ENCODE measurements at places on chromosomes 3 and 15.

GRCh38 chr3:140635276-140635675, 42.6 kb upstream of the TRIM42 start:
- DNase-seq = no peak

GRCh38 chr3:184155644-184156521, 706 bp downstream of the DVL3 start:
- DNase-seq = no peak

- DNase-seq = no peak
Measured at GRCh38 chr15:70242951-70243685, 145.4 kb upstream of the TLE3 start.

DNA sequence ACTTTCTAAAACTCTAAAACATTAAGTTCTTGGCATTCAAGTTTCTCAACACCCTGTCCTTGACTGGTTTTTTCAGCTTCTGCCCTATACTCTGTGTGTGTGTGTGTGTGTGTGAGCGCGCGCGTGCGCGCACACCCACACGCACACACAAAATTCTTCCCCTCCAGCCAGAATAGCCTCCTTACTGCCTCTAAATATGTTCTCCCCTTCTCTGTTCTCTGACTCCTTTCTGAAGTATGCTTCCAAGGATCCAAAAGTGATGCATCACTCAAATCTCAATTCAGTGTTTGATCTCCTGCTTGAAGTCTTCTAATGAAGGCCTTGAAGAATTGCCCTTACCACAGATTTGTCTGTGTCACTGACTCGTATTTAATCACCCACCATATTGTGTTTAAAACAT, 129.8 kb downstream of the SLC25A26 start:
- DNase-seq = no peak

DNA sequence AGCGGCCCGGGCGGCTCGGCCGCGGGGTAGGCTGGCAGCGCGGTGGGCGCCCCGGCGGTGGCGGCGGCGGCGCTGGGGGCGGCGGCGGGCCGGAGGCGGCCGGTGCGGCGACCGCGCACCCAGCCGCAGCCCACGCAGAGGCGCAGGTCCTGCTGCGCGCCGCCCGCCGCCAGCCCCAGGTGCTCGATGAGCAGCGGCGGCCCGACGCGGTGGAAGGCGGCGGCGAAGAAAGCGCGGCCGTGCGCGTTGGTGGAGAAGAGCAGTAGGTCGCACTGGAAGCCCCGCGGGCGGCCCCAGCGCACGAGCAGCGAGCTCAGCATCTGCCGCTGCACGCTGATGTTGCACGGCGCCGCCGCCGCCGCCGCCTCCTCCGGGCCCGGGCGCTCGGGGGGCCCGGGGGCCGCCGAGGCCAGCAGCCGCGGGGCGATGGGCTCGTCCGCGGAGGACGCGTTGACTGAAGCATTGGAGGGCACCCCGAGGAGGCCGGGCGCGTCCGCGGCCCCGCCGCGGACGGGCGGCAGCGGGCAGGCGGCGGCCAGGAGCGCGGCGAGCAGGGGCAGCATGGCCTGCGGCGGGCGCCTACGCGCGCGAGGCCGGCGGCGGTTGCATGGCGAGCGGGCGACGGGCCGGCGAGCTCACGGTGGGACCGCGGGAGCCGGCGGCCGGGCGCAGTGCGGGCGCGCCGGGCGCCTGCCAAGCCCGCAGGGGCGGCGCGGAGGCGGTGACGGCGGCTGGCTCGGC, 452 bp downstream of the TMEM158 start:
- DNase-seq = no peak

DNA sequence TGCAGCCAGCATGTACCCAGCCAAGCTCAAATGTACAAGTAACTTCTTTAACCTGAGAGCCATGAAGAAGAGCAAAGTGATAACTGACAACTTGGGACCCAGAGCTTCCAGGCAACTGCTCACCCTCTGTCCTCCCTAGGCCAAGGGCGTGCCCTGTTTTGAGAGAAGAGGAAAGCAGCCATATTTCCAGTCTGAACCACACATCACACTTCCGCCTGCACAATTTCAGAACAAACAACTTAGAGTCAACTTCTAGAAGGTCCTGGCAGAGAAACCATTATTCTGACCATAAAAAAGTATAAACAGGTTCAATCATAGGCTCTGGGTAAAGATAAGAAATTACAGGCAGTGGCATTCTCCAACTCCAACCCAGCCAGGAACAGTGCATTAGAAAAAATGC, 50.1 kb downstream of the ITGB5 start:
- no peak for DNase-seq

- DNase-seq = peak; percentile 40
Measured at GRCh38 chr3:169764312-169764881, 463 bp downstream of the TERC start.

DNA sequence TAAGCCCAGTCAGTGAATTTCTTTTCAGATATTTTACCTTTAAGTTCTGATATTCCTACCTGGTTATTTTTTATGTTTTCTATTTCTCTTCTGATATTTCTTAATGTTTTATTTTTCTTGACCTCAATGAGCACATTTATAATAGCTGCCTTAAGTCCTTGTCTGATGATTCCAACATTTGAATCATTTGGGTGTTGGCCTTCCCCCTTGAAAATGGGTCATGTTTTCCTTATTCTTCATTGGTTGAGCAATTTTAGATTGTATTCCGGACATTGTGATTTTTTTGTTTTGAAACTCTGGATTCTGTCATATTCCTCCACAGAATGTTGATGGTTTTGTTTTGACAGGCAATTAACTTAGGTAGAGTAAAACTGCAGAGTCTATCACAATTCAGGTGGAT, 9.7 kb upstream of the ACKR4 start:
- DNase-seq = no peak

DNA sequence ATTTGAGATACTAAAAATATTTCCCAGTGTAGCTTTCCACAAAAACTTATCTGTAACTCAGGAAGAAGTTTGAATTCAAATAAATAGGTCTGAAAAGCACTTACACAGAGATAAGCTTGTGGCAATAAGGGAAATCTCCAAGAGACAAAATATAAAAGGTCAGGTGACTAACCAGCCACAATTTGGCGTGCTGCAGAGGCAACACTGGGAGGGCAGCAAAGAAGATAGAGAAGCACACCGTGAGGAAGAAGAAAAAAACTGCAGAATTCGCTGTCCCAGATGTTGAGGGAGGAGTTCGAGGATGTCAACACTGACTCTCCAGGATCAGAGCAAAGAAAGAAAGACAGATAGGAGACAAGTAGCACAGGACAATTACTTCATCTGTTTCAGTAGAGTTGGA, 204.4 kb downstream of the FMN1 start:
- DNase-seq = no peak

- DNase-seq = no peak
Measured at GRCh38 chr3:45056608-45057301, 30.7 kb downstream of the CLEC3B start.

DNA sequence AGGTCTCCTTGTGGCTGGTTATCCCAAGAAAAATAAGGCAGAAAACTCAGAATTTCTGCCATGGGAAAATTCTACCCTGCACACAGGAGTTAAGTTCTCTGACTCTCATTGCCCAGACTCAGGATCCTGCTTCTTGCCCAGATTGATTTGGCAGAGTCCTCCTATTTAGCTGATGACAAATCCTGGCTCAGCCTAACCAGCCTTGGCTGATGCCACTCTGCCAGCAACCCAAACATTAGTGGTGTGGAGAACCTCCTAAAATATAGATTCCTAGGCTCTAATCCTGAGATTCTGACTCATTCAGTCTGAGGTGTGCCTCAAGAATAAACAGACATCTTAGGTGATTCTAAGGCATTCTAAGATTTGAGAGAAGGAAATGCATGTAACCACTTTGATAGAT, 60.5 kb upstream of the ACTC1 start:
- DNase-seq = no peak

DNA sequence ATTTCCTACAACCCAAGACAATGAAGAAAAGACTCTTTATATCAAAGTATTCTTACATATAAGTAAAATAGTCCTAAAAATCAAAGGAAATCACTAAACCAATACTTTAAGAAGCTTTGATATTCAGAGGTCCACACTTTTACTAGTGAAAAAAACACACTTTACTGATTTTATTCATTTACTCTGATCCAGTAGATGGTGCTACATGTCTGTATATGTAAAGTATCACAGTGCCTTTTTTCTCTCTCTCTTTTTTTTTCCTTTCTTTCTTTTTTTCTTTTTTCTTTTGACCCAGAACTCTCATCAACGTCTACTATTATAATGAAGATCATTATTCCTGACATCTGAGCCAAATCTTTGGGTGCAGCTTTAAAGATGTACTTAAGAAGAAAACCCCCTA, 10.8 kb upstream of the CCDC39 start:
- DNase-seq = no peak

DNA sequence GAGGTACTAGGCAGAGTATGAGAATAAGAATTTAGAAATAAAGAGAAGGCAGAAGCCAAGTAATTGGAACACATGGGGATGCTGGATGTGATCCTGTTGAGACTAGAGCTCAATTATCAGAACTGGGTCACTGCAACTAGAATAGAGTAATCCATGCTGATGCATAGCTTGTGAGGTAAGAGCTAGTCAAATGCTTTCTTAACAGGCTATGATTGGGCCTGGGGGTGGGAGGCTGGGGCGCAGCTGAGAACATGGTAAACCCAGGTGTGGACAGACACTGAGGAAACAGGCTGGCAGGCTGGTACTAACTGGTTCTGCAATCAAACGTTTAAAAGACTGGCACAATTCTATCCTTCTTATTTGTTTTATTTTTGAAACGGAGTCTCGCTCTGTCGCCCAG, 50.5 kb upstream of the LRRFIP2 start:
- no peak for DNase-seq

- DNase-seq = no peak
Measured at GRCh38 chr15:81195339-81195864, 1.3 kb upstream of the IL16 start.

DNA sequence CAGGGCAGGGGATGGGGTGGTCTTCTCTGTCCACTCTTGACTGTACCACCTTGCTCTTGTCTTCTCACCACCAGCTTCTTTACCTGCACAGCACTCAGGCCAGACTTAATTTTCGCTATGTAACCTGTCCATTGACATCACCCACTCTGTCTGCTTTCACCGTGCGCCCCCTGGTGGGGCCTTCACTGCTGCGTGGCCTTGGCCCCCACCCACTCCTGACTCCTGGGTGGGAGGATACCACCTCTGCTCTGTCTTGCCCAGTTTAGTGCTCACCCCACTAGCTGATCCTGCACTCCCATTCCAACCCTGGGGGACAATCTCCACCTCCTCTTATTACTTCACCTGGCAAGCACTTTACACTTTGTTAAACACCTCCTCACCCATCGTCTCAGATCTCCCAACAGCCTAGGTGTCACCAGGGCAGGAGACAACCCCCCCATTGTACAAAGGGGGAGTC, 17.7 kb downstream of the PTH1R start:
- DNase-seq = peak; percentile 64

DNA sequence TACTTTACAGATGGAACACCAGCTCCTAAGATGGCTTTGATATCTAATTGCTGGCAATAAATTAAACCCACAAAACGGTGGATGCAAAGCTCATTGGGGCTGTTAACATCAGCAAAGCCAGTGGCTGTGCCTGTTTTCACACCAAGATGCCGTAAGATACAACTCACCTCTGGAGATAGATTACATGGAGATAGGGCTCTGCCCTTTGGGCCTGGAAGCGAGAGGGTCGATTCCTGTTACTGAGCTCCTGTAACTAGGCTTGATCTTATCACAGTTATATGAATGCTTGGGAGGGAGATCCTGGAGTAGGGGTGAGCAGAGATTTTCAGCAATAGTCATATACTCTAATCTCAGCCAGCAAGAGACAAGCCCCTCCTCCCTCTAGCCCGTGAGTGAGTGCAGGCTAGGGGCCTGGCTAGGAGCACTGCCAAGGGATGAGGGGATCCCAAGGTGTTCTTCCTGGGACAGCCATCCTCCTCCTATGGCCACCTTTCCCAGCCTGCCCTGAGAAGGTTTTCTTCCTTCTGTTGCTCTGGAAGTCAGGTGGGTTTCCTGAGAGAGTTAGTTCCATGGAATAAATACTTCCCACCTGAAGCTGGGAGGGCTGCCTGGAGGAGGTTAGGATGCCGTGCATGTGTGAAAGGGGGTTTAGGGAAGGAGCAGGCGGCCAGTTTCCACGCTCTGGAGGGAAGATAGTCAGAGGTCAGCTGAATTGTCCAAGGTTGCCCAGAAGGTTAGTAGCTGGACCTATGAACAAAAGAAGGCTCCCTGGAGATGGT, 18.1 kb upstream of the DOCK3 start:
- no peak for DNase-seq

- DNase-seq = no peak
Measured at GRCh38 chr15:72057548-72058091, 60.3 kb downstream of the MYO9A start.

- no peak for DNase-seq
Measured at GRCh38 chr15:92714077-92714476, 58.5 kb upstream of the FAM174B start.

DNA sequence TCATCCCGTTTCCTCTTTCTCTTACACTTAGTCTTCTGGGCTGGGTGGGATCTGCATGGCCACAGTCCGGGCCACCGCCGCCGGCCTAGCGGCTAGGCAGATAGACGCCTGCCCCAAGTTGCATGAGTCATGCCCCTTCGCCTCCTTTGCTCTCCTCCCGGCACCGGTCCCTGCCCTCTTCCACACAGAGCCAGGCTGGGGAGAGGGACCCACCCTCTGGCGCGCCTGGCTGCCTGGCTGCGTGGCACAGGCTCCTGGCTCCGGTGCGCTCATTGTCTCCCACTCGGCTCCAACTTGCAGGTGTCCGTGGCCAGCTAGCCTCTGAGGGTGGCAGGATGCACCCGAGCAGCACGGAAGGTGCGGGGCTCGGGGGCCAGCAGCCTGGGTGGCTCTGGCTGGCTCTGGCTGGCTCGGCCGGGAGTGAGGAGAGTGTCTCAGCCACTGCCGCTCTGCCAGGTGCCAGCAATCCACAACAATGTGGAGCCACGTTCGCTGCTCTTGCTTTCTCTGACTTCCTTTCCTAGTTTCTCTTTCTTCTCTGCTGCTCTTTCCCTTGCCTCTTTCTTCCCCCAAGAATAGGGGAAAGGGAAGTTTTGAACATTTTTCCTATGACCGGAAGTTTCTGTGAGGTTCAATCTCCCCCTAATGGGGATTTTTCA, 22.4 kb upstream of the MTHFS start:
- no peak for DNase-seq

GRCh38 chr3:190070622-190071347, 49.9 kb downstream of the P3H2 start:
- no peak for DNase-seq

GRCh38 chr15:51536965-51537574, 85.5 kb downstream of the DMXL2 start:
- DNase-seq = no peak

GRCh38 chr15:37837276-37837675, 97.2 kb upstream of the TMCO5A start:
- no peak for DNase-seq

- no peak for DNase-seq
Measured at GRCh38 chr15:61327019-61327631, 98.0 kb upstream of the RORA start.
